ENCODE measurements at places on chromosomes 5 and 9. TPM values are rescaled to one million over a fixed set of nuclear protein-coding genes. Genes with fewer than 3 reads are reported as not detected.

DNA sequence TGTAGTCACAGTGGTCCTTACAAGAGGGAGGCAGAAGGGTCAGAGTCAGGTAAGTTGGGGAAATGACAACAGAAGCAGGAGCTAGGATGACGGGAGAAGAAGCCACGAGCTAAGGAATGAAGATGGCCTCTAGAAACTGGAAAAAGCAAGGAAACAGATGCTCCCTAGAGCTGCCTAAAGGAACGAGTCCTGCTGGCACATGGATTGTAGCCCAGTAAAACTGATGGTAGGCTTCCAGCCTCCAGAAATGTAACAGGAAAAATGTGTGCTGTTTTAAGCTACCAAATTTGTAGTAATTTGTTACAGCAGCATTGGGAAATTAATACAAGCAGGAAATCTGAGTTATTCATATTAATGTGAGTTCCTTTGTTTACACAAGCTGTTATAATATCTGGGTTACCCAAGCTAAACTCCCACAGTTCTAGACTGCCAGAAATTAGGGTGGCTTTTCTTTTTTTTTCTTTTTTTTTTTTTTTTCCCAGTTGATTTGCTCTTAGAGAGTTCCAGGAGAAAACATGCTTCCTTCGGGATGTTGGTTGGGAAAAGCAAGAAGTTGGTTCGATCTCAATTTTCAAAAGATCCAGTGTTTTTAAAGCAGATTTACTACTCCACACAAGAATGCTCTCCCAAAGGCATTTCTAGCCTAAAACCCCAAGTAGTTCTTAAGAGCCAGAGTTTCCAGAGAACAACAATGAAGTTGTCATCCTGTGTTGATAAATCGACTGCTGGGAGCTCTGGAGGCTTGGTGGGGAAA, 400.0 kb upstream of the SLC24A2 start:
- no peak for DNase-seq

GRCh38 chr5:151096001-151096373, 15.2 kb upstream of the TNIP1 start:
- DNase-seq = no peak

GRCh38 chr5:75640395-75640794, 29.1 kb downstream of the ANKDD1B start:
- no peak for DNase-seq

DNA sequence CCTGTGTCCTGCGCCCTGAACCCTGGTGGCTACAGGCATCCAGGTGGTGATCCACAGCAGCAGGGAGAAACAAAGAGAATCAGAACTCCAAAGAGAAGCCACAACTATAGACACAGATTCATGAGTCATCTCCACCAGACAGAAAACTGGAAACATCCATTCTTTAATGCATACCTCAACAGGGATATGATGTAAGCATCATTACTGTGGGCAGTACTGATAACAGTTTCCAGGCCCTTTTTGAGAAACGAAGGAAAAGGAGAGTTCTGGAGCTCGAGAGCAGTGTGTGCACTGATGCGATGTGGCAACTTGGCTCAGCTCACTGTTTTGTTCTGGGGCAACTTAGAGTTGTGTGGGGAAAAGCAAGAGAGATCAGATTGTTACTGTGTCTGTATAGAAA, 215.6 kb upstream of the ADAMTS16 start:
- no peak for DNase-seq

GRCh38 chr5:127492854-127493738, 24.3 kb upstream of the PRRC1 start:
- DNase-seq = no peak

GRCh38 chr9:88045686-88046085, 71.4 kb upstream of the CDK20 start:
- no peak for DNase-seq

Gene MED22
- total RNA-seq = 45.2 TPM
